ENCODE measurements at places on chromosomes 12 and 14.

DNA sequence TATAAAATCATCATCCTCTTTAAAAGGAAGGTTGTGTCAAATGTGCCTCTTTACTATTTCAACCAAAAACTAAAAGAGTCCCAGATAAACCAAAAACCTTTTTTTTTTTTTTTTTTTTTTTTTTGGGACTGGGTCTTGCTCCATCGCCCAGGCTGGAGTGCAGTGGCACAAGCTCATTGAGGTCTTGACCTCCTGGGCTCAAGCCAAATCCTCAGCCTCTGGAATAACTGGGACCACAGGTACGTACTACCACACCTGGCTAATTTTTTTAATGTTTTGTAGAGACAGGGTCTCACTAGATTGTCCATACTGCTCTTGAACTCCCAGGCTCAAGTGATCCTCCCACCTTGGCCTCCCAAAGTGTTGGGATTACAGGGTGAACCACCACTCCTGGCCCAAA is 16.4 kb upstream of the SELPLG start:
- DNase-seq = no peak

- peak; percentile 70 for DNase-seq
These were observed 24.8 kb downstream of the KLRK1 start for GRCh38 chr12:10364815-10365622.

GRCh38 chr14:74613211-74613914 is 1.3 kb upstream of the LTBP2 start:
- DNase-seq = no peak

- peak; percentile 9 for DNase-seq
These were observed 165.4 kb downstream of the PHETA1 start for GRCh38 chr12:111203446-111203845.

- DNase-seq = no peak
These were observed 32.6 kb downstream of the DTX1 start for GRCh38 chr12:113088971-113089756.

GRCh38 chr14:101078892-101079221 is 175.3 kb upstream of the RTL1 start:
- no peak for DNase-seq

- DNase-seq = no peak
These were observed 382.4 kb downstream of the APAF1 start for GRCh38 chr12:99027461-99027860.

DNA sequence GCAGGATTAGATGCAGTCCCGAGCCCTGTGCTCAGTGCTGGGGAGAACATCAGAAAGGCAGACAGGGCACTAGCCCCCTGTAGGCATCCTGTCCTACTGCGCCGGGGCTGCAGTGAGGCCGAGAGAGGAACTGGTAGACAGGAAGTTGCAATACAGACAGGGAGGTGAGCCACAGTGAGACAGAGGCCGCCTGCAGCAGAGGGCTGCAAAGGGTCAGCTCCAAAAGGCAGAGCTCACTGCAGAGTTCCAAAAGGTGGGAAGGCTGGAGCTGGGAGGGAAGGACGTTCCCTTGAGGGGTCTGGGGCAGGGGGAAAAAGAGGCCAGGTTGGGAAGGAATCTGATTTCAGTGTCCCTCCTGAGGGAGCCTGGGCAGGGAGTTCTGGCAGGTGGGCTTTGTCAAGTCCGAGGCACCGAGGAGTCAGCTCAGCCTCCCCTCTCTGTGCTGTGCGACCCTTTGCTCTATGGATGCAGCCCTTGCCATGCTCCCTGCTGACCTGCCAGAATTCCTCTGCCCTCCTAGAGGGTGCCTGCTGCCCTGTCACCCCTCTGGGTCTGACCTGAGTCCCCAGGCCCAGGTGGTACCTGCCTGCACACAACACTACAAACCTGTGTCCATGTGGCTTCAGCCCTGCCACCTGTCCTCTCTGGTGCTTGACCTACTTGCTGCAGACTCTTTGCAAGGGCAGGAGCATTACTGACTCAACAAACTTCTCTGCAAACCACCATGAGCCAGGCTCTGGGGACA is 63.5 kb downstream of the PRMT8 start:
- DNase-seq = no peak

DNA sequence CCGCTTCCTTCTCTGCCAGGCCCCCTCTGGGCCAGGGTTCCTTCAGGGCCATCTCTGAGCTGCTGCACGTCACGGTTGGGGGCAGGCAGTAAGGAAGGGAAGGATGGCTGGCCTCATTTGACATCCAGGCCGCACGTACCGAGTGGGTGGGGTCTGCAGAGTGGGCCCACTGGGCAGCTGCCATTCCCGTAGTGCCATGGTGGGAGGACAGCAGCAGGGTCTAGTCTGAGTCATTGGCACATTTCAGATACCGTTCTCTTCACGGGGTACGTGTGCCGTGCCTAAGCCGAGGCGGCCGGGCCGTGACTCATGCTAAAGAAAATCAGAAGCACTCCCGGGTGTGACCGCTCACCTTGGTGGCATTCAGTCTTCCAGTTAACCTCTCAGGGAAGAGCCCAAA is 43.9 kb downstream of the IL31 start:
- peak; percentile 87 for DNase-seq

DNA sequence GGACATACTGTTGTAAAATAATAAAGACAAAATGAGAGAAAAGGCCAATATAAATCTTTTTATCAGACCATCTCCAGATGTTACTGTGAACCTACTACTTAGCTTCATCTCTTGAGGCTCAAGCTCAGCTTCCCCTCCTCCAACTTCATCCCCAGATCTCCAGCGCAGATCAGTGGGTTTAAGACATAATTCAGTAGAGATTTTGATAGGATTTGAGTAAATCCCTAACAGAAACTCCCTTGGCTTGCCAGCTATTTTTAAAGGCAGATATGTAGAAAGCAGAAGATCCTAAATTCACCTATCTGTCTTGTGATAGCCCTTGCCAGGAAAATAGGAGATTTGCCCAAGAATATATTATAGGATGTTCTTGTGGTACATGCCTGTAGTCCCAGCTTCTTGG is 236.7 kb downstream of the FBXL14 start:
- no peak for DNase-seq

DNA sequence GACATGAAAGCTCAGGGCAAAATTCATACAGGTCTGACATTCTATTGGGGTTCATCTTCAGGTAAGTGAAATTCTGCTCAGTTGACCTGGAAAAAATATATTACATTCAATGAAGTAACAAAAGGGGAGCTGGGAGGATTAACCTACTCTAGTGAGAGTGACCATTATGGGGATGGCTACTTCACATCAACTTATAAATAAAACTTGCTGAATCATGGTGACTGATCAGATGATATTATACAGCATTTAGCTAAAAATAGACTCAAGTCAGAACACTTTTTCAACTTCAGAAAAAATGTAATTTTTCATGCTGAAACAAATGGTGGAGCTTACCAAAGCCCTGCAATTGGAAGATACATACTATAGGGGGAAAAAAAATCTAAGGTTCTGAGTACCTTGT is 800.2 kb downstream of the FSCB start:
- DNase-seq = no peak

DNA sequence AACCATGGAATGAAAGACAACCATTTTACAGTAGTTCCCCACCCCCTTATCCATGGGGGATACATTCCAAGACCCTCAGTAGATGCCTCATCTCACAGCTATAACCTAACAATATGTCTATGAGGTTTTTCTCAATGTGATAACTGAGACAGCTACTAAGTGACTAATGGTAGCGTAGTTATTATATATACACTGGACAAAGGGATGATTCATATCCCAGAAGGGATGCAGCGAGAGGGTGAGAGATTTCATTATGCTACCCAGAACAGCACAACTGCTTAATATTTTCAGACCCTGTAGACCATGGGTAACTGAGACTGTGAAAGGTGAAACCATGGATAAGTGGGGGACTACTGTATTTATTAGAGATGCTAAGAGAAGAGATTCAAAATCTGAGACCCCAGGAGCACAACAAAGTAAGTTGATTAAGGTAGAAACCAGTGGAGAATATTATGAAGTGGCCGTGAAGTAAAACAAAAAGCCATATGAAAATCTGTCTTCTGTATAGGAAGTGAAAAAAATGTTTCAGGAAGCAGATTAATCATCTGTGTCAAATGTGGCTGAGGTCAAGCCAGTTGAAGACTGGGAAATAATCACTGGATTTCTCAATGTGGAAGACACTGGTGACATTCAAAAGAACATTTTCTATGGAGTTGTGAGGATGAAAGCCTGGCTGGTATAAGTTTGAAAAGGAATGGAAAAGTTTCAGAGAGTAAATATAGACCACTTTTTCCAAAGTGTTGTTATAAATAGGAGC is 77.2 kb downstream of the RPL10L start:
- no peak for DNase-seq

All from trophoblast cell (in vitro differentiated cells and primary cell).